Midbrain (tissue), 1 donor: ENCODE measurements at places on chromosomes 1 and 21.

DNA sequence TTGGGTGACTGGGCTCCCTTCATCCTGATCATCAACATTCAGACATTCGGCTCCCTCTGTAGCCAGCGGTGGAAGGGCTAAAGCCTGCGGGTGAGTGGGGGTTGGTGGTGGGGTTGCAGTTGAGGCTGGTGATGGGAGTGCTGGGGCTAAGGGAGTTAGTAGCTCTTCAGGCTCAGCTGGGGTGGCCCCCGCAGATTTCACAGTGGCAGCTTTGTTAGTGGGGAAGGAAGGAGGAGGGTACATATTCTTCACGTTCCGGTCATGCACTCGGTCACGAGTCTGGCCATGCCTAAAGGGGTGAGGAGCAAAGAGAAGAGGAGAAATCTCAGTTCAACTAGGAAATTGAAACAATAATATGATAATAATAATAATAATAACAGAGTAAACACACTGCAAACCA is 6.8 kb downstream of the PSMB4 start:
- DNase-seq = peak; percentile 9

DNA sequence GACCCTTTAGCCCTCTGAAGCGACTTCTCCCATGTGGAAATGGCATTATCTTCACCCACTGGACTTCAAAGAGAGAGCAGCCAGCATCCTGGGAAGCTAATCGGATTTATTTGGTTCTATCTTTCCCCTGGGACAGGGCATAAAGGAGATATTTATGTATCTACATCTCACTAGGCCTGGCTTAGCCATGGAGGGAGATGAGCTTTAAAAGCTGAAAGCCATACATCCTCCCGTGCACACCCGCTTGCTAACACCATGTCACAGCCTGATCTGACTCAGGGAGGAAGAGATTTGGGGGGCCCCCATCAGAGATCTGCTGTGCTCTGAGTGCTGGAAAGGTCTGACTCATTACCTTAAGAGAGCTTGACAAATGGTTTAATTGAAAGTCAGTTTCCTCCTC is 155.9 kb downstream of the PLXNA2 start:
- no peak for DNase-seq

- DNase-seq = peak; percentile 80
Measured at GRCh38 chr1:226547754-226548191, 791 bp upstream of the STUM start.

GRCh38 chr21:34814529-34814951 is 145.7 kb downstream of the CLIC6 start:
- DNase-seq = no peak

GRCh38 chr1:156662005-156662799 is 15.0 kb downstream of the NES start:
- peak; percentile 70 for DNase-seq

GRCh38 chr1:16372535-16373285 is 5.7 kb downstream of the SZRD1 start:
- DNase-seq = no peak

DNA sequence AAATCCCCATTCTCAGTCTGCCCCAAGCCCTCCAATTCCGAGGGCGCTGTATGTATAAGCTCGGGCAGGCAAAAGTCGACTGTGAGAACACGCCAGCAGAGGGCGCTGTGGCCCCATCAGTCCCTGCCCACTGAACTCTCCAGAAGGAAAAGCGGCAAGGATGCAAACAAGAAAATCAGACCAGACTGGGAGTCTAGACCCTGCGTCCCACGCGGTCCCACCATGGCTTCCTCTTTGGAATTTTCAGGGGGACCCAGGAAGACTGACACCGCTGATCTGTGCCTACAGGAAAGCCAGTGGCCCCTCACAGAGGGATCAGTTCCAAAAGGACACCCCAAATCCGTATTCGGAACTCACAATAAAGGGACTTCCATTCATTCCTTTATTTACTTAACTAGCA is 19.5 kb downstream of the TEX35 start:
- DNase-seq = peak; percentile 83

GRCh38 chr1:56002231-56002630 is 577.1 kb downstream of the PLPP3 start:
- DNase-seq = no peak

DNA sequence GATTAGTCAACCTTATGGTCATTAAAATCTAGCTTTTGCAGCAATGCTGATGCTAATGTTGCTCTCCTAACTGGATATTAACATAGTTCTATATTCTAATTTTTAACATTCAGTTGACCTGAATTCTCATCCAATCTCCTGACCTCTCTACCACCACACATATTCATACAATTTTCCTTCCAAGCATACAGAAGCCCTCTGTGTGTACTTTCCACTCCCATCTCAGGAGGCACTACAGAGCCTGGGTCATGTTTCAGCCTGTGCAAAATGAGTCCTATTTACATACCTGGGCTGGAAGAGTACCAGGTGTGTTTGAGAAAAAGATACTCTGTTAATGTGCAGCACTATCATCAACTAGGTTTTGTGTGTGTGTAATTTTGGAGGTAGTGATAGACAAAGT is 486.3 kb downstream of the NEGR1 start:
- no peak for DNase-seq

DNA sequence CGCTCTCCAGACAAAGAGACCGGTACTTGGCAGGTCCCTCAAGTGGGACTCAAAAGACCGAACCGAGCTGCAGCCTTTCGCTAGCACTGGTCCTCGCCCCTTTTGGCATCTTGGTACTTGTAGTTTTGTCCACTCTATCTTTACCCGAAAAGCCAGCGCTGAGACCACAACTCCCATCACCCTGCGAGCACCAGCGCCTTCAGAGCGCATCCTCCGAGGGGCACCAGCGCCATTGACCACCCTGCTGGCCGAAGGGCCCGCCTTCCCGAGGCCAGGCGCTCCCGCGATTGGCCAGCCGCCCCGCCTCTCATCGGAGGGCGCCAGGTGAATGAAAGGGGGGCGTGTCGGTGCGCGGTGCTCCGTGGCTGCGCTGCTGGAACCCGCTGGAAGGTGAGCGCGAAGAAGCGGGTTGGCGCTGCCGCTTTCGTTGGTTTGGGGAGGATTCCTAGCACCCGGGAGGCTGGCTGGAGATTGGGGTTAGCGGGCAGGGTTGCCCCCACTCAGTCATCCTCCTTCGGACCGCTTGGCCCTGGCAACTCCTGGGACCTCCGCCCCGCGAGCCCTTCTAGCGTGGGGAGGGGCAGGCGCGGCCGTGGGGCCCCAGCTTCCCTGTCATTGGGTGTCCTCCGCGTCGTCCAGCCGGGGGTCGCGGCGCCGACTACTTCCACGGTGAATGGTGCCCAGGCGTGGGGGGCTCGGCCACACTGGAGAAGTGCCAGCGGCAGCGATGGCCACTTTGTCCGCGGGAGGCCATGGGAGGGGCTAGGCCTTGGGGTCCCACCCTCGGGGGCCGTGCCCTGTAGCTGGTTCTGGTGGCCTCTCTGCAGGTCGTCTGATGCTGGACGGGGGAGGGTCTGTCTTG is at the start of gene ZBTB8B:
Gene ZBTB8B, plus strand, starts transcription at position 357 of the 862 bp plus-strand sequence. CDS start 5,553 bp downstream, outside the sequence.
- peak; percentile 91 for DNase-seq

GRCh38 chr1:87178441-87178840 is 150.2 kb upstream of the LMO4 start:
- DNase-seq = no peak

GRCh38 chr1:25875154-25875855 is at the start of gene PAQR7:
Gene PAQR7 (minus strand): TSS chr1:25875708. CDS start chr1:25863839, 11,869 bp downstream.
- DNase-seq = peak; percentile 81

DNA sequence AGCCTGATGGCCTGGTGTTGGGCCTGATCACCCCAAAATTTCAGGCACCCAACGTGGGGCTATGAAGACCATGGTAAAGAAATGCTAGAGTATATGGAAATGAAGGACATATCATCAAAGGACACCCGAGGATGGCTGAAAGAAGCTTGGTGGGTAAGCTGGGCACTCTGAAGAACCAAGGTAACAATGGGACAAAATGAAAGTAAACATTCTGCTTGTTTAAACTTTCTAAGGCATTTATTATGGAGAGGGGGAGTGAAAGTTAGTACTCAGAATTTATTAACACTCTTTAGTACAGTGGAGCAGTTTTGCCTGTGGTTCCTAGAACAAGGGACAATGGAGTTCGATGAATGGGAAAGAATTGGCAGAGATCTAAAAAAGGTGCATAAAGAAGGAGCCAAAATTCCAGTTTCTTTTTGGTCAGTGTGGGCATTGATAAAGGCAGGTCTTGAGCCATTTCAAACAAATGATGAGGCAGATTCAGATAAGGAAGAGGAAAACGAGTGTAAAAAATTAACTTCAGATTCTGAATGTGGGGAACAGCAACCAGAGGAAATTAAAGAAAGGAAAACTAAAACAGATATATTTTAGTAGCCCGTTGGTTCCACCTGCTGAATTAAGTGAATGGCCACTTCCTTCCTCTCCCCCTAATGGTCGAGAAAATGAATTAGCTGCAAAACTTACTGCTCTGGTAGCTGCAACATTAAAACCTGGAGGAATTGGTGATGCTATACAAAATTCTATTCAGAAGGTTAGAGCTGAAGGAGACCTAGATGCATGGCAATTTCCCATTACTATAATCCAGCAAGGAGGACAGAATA is 8.4 kb upstream of the PM20D1 start:
- DNase-seq = no peak

DNA sequence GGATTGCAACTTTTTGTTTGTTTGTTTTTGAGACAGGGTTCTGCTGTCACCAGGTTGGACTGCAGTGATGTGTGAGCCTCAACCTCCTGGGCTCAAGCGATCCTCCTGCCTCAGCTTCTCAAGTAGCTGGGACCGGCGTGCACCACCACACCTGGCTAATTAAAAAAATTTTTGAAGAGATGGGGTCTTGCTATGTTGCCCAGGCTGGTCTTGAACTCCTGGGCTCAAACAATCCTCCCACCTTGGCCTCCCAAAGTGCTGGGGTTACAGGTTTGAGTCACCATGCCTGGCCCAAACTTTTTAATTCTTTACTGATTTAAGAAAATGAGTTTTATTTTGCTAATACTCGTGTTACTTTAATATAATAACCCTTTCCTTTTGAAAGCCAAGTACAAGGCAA is 31.5 kb upstream of the SERPINC1 start:
- no peak for DNase-seq

DNA sequence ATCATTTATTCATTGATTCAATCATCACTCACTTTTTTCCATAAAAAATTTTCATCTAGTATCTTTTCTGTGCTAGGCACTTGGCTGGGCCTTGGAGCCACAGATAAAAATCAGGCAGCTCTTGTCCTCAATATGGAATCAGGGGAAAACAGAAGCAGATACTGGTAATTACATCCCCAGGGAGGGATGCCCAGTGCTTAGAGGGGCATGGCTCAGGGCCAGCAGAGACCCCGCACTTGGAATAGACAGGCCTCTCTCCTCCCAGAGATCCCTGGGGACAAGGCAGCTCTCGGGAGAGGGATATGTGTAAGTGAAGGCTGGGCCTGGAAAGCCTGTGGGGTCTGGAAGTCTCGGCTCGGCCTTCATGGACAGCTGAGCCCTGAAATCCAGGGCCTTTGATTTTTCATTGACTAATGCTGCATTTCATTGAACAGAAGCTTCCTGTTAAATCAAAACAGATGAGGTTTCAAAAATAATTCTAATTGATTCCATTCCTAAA is 180.4 kb downstream of the FOXD2 start:
- no peak for DNase-seq

DNA sequence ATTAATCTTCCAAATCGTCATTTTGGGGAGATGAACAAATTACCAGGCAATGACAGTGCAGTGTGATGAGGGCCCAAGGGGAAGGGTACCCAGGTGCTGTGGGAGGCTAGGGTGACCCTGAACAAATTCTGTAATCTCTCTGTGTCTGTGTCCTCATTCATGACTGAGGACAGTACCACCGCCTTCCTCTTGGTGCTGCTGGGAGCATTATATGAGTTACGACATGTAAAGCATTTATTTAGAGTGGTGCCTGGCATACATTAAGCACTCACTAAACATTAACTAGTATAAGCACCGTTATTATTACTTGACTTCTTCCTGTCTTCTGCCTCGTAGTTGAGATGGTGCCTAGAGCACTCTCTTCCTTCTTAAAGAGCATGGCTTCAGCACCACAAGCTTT is 468.2 kb upstream of the VAMP3 start:
- no peak for DNase-seq

- DNase-seq = no peak
Measured at GRCh38 chr1:25083481-25084345, 148.6 kb downstream of the SYF2 start.

GRCh38 chr1:6035719-6036118 is 10.0 kb upstream of the KCNAB2 start:
- no peak for DNase-seq

GRCh38 chr1:165508291-165508690 is 35.5 kb upstream of the LRRC52 start:
- DNase-seq = no peak

DNA sequence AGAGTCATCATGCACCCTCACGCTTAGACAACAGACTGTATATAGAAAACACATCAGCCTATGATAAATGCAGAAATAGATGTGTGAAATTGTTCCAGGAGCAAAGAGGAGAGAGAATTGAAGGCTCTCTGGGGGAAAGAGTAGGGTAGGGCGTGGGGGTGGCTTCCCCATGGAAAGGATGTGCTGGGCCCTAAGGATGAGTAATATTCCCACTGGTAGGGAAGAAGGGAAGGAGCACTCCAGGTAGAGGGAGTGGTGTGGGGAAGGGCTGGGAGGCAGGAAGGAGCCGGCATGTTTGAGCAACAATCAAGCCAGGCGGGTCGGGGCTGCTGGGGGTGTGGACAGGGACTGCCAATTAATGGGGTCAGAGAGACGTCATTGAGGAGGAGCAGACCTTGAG is 10.1 kb upstream of the DISP3 start:
- DNase-seq = no peak

GRCh38 chr1:20883766-20884165 is 96.7 kb upstream of the HP1BP3 start:
- DNase-seq = no peak

GRCh38 chr1:94296018-94296417 is 58.6 kb upstream of the ARHGAP29 start:
- no peak for DNase-seq

GRCh38 chr1:166133857-166134256 is 32.9 kb downstream of the FAM78B start:
- no peak for DNase-seq

DNA sequence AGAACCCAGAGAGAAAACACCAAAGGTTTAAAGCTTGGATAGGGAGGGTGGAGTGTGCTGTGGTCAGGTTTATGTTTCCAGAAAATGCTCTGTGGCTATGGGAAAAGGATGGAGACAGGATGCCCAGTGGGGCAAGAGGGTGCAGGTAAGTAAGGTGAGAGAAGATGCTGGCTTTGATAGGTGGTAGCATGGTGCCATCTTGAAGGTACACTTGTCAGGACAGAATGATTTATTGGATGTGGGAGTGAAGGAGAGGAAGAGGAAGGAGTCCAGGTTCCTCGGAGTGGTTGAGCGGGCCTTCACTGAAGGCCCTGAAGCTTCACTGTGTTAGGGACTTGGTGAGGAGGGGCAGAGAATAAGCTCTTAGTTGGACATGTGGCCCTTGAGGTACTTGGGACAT is 3.6 kb downstream of the PTPRF start:
- DNase-seq = no peak

- no peak for DNase-seq
Measured at GRCh38 chr1:86184426-86184825, 27.9 kb upstream of the COL24A1 start.
